ENCODE measurements at places on chromosomes 16 and 17.

- no peak for DNase-seq
These were observed 221.4 kb downstream of the MSI2 start for GRCh38 chr17:57477522-57478362.

DNA sequence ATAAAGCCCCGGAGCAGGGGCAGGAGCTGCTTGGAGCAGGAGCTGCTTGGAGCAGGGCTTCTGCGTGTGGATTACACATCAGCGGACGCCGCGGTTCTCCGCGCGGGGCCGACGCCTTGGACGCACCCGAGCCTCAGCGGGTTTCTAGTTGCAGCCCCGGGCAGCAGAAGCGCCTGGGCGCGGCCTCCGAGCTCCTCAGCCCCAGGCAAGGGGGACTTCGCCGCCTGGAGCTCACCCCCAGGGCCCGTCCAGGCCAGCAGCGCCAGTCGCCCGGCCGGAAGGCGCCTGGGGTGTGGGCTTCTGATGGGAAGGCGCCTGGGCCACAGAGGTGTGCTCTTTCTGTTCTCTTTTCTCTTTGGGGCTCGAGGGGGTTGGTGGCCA lies 6.3 kb downstream of the FOXF1 start:
- DNase-seq, result no peak

- no peak for DNase-seq
These were observed 92.1 kb downstream of the NPIPB11 start for GRCh38 chr16:29314292-29314934.

DNA sequence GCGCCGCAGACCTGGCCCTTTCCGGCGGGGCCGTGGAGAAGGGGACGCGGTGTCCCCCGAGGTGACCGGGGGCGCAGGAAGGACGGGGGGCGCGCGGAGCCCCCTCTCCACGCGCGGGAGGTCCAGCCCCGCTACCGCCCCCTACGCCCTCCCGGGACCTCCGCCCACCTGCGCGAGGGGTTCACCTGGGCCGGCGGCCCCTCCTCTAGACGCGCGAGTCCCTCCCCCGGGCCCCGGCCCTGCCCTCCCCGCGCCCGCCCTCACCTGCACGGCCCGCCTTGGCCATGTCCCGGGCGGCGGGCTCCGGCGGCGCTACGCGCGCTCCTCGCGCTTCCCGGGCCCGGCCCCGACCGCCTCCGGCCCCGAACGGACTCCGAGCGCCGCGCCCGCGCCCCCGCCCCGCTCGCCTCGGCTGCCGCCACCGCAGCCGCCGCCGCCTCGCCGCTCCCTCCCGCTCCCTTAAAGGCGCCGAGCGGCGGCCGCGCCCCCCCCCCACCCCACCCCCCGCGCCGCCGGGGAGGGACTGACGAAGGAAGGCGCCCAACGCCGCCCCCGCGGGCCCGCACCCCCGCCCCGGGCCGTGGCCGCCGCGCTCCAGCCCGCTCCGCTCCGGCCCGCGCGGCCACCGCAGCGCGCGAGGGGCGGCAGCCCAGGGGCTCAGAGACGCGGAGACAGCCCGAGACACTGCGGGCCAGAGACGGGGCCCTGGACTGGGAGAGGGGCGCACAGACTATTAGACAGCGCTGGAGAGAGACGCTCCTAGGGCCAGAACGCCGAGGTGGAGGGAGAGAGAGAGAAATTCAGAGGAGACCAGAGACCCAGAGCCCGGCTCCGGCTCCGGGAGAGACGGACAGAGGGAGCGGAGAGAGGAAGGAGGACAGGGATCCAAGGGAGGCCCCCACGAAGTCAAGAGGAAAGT lies at the start of gene PITPNM3:
TSS of gene PITPNM3 (minus strand) at position 435 of the 919 bp plus-strand sequence. CDS start at position 286, 149 bp downstream.
- no peak for DNase-seq

DNA sequence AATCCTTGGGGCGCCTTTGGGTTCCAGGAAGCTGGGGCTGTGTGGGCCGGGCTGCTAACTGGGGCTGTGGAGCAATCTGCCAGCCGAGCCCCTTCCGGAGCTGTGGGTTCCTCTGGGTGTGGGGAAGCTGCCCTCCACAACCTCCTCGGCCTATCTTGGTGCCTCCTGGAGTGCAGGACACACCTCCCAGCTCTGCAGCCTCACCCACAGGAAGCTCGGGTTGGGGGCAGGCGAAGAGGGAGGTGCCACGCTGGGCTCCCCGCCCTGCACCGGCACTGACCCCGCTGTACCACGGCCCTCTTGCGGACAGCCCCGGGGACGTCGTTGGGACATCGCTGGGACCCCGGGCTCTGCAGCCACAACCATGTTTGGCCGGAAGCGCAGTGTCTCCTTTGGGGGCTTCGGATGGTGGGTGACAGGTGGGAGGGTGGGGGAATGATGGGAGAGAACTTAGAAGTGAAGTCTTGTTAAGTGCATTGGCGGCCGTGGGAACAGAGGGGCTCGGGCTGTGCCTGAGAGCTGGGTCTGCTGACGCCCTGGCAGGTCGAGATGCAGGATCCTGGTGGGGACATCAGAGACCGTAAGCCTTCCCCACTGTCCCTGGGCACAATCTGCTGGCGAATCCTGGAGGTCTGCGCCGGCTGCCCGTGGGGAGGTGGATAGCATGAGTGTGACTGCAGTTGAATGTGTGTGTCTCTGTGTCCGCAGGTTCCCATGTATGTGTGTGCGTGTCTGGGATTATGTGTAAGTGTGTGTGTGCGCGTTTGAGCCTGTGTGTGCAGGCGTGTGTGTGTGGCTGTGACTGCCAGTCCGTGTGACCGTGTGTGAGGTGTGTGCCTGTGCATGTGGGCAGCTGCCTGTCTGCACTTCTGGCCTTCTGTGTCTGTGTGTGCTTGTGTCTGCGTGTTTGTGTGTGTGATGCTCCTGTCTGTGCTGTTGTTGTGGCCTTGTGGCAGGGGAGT lies at the start of gene RAP1GAP2:
TSS of gene RAP1GAP2 (plus strand) at position 275 of the 962 bp plus-strand sequence. CDS start at position 365, 90 bp downstream.
- peak; percentile 72 for DNase-seq

GRCh38 chr17:56260376-56261002 lies 107.2 kb downstream of the ANKFN1 start:
- no peak for DNase-seq

GRCh38 chr17:79011451-79012147 lies 2.0 kb upstream of the CANT1 start:
- no peak for DNase-seq

DNA sequence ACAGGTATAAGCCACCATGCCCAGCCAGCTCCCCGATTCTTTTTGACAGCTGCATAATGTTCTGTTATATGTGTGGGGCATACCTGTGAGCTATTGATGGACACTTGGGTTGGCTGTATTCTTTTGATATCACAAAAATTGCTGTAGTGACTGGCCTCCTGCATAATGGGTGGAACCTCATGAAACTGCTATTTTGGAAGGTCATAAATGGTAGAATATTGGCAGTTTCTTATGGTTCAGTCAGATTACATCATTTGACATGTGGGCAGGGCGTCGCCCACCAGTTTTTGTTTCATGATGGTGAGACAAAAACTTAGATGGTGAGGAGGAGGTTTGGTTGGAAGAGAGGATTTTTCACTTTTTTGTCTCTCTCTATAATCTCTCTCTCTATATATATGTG lies 26.7 kb upstream of the POLR3E start:
- DNase-seq, result peak; percentile 13

Measured in GM12865 (cell line).